ENCODE measurements at places on chromosomes 6 and 20. TPM values are rescaled to one million over a fixed set of nuclear protein-coding genes. Genes with fewer than 3 reads are reported as not detected.

FERMT1 gene
- total RNA-seq = 25.5 TPM

MROH8 gene
- 1.1 TPM for total RNA-seq

KCNK16 gene
- not detected for total RNA-seq

SERPINB6 gene
- total RNA-seq = 75.6 TPM

HCRTR2 gene
- not detected for total RNA-seq

DEF6 gene
- 17.8 TPM for total RNA-seq

PPP2R5D gene
- total RNA-seq = 16.5 TPM

NKX2-4 gene
- not detected for total RNA-seq

HTR1B gene
- total RNA-seq = not detected

GSTA3 gene
- not detected for total RNA-seq

COL9A3 gene
- total RNA-seq = not detected

CASS4 gene
- total RNA-seq = not detected

FAM162B gene
- total RNA-seq = not detected

TCF19 gene
- 3.6 TPM for total RNA-seq

TEAD3 gene
- 11.1 TPM for total RNA-seq

FOXS1 gene
- total RNA-seq = not detected

Measured in MCF 10A (cell line).